ENCODE measurements at places on chromosomes 7 and 10.

DNA sequence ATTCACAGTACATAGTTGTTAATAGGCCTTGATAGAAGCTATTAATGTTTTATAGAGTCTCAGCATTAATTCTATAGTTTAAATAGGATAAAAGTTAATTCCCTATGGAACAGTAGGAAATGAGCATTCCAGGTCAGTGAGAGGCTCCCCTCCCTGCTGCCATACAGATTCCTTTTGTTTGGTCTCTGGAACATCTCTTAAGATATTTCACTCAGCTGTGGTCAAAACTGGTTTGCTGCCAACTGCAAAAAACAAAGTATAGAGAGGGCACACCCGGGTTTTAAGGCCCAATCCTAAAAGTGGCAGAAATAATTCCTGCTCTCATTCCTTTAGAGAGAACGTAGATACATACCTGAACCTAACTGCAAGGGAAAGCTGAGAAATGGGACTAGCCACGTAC is 51.3 kb downstream of the MDFIC start:
- DNase-seq, result no peak

- DNase-seq, result no peak
Observed at GRCh38 chr10:31479752-31480151, 160.7 kb downstream of the ZEB1 start.

DNA sequence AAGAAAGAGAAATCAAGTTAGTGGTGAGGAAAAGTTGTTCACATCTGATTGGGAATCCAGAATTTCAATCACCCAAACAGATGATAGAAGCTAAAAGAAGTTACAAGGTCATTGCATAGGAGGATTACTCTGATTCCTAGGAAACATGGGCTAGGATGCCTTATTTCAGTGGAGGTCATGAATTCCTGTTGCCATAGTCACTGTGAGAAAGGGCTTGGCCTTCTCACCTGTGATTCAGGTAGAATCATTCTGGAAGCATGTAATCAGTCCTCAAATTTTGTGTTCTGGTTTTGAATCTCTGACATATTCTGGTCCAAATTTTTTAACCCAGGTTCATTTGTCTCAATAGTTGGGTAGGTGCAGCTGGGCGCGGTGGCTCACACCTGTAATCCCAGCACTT is 4.3 kb upstream of the NUB1 start:
- DNase-seq, result no peak

GRCh38 chr7:105245398-105246114 is 143.2 kb downstream of the SRPK2 start:
- DNase-seq, result no peak

Data from GM19239 (cell line).